ENCODE measurements at places on chromosomes 11 and 22.

DNA sequence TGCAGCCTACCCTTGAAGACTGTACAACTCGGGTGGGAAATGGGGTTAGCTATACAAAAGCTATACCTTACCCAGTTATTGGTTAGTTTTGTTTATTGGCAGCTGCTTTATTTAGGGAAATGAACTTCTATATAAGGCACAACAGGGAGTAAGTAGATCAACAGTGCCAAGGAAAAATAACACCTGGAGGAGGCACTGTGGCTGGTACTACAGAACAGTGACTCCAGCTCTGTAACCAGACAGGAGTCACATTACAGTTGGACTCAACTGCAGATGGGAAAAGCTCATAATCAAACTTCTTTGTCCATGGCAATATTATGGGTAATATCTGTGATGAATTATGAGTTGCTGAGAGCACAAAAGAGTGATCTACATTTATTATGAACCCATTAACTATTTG, 14.0 kb downstream of the P4HA3 start:
- no peak for DNase-seq

DNA sequence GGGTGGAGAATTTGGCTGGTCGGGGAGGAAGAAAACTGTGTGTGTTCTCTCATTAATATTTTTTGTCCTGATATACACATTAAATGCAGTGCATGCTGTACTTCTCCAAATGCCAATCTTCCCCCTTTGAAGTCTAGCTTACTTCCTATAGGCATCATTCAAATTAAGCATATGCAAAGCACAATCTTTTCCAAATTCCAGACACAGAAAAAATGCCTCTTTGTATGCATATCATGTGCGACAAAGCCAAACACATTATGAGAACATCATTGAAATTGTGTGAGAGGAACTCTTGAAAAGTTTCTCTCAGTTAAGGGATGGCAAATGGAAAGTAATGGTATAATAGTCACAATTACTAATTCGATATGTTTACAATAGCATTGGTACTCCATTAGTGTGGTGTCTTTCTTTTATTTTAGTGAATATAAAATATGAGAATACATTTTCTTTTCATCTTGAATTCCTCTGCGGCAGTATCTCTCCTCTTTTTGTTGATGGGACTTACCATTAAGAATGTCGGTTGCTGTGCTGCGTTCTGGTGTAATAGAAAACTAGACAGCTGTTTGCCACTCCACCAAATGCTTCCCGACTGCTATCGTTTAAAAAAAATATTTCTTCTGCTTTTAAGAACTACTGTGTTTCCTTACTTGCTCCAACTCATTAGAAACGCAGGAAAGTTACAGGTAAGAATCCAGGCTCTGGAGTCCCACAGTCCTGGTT, 19.3 kb upstream of the NRIP3 start:
- no peak for DNase-seq

DNA sequence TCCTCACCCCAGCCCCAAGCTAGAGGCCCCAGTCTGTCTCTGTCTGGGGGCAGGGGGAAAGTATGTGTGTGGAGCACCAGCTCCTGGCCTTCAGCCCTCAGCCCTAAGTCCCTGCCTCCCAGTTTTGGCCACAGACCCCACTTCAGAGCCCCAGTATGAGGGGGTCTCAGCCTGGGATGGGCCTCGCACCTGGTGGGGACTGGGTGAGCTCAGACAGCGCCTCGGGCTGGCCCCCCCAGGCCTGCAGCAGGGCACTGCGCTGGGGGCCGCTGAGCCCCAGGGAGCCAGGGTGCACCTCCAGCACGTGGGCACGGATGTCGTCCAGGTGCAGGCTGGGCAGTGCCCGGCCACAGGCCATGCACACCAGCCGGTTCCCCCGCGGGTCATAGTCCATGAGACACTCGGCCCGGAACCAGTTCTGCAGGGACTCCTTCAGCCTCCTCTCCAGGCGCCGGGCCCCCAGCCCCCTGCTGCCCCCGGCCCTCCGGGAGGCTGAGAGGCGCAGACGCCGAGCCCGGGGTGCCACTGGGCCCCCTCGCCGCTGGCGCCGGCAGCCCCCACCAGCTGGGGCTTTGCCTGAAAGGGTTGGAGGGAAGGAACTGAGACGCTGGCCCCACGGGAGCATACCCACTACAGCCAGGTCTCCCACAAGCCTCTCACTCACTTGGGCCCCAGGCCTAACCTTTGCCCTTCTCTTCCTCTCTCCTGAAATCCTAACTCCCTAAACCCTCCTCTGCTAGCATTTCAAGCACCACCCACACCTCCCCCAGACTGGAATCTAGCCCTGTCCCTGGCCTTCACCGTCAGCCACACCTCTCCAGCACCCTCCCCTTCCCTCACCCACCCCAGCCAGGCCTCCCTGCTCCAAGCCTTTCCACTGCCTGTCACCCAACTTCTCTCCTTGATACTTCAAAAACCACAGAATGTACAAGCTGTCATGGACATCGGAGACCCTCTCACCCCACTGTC, 3.6 kb downstream of the ZFTA start:
- peak; percentile 73 for DNase-seq

- DNase-seq: no peak
Observed at GRCh38 chr11:83480251-83480650, 194.1 kb upstream of the CCDC90B start.

- no peak for DNase-seq
Observed at GRCh38 chr11:78220218-78221157, 31.8 kb downstream of the USP35 start.

All from HuH-7 (cell line).